ENCODE measurements at places on chromosomes 12 and 14.

GRCh38 chr14:74941676-74942097 lies 13.7 kb downstream of the PGF start:
- DNase-seq = no peak

- DNase-seq = no peak
Measured at GRCh38 chr14:103699901-103700752, 15.1 kb downstream of the XRCC3 start.

DNA sequence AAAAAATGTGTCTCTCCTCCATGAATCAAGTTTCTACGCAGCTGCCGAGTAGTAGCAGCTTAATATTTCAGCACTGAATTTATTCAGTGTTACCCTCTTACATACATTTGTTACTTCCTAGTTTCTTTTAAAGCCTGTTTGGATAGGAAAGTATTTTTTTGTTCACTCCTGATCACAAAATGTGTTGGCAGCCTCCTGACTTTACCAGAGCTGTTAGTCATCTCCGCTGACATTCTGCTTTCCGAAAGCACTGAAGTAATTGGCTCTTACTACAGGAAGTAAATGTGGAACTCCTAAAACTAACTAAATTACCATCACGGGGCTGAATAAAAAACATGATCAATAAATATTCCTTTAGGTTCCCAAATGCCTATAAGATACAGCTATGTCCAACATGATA lies 225.5 kb downstream of the EPS8 start:
- DNase-seq = no peak

DNA sequence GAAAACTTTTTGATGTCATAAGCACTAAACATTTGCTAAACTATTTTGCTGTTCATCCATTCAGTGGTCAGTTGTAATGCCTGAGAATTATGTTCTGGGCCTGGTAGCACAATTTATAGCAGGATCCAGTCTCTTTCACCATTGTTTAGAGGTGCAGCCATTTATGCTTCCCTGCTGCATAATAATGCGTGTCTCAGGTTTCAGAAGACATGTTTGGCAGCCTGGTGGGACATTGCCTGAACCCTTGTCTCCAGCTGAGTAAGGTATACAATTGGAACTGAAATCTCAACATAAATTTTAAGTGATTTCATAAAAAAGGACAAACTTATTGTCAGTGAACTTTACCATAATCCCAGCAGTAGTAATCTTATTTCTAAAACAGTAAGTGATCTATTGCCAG lies 94.8 kb downstream of the POLR3B start:
- DNase-seq = no peak

- no peak for DNase-seq
Measured at GRCh38 chr12:11758087-11758486, 108.6 kb downstream of the ETV6 start.

DNA sequence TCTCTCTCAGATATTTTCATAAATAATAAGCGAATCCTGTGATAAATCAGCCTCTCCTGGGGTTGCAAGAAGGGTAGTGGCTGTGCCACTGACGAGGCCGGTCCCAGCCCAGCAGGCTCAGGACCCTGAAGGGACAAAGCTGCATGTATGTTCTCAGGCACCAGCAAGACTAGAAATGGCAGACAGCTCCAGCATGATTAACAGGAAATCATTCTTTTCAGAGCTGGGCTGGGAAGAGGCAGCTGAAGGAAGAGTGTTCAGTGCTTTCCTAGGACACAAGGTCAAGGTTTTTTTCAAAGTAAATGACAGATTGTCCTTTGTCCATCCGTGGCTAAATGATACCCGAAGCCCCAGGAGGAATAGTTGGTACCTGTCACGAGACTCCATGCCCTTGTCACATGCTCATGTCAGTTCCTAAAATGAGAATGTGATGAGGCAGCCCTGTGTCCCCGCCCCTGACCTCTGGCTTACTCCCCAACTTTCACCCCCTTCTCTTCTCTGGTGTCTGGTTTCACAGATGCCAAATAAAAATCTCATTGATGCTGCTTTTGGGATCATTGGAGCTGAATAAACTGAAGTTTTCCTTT lies 65.1 kb downstream of the PPP1R36 start:
- DNase-seq = no peak

- peak; percentile 23 for DNase-seq
Measured at GRCh38 chr12:111685322-111685810, 390 bp downstream of the BRAP start.

DNA sequence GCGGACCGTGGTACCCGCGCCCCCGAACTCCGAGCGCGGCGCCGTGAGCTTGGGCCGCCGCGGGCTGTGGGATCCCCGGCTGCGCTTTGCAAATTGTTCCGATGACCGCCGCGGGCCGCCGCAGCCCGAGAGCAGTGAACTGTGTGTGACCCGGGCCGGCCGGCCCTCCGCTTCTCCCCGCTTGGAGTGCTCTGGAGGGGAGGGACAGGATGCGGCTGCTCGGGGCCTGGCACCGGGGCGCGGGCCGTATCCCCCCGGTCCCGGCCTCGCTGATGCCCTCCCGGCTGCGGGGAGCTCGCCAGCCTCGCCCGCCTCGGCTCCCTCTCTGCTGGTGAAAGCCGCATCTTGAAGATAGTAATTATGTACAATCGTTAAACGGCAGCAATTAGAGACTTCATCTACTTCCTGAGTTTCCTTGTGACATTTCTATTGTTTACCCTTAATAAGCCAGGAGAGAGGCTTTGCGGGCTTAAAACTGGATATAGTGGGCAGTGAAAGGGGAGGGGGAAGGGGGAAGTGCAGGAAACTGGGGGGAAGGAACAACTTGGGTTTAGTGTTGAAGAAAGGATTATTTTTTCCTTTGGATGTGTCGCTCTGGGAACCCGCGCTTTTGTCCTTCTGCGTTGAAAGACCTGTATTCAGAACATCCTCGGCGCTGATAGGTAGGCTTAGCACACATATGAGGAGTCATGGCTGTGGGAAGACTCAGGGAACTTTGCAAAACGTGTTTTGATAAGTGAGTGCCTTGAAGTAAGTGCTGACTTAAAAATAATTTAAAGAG lies 1.2 kb downstream of the PELI2 start:
- DNase-seq = peak; percentile 21

DNA sequence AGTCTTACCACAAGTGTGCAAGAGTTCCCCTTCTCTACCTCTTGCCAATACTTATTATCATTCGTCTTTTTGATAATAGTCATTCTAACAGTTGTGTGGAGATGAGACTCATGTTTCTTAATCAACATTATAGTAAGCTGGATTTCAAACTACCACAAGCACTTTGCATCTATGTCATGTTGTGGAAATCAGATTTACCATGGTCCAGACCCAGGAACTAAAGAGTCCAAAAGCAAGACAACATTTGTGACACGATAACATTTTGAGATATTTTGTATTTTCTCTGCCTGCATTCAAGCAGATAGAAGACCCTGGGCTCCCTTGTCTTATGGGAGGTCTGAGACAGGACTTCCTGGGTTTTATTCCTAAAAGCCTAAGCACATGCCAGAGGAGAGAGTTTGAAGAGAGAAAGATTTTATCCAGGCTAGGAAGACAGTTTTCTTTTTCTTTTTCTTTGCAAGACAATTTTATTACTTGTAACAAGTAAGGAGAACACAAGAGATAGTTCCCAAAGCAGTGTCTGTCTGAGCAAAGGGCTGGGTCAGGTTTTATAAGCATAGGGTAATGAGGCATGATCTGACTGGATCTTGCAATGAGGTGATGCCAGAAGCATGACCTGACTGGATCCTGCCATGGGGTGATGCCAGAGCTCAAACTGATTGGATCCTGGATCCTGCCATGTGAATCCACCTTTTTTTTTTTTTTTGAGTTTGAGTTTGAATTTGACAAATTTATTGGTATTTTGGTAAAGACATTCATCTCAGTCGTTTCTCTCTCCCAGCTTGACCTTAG lies 180.5 kb upstream of the HMGA2 start:
- DNase-seq = no peak

GRCh38 chr14:88034076-88034475 lies 29.1 kb downstream of the GPR65 start:
- DNase-seq = no peak

DNA sequence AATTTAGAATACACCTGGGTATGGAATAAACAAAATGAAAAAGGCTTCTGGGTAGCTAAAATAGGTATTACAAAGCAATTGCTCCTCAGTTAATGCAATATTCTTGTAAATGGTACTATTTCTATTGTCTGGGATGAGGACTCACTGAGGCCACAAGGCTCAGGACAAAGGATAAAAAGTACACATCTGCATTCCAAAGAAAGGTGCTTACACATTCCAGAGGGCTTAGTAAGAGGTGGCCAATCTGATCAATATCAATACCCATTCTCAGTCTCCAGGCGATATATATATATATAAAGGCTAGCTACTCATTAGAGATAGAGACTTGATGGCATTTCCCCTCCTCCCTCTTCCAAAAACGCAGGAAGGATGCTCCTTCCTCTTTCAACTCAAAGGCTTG lies 43.8 kb downstream of the ATXN7L3B start:
- DNase-seq = no peak

DNA sequence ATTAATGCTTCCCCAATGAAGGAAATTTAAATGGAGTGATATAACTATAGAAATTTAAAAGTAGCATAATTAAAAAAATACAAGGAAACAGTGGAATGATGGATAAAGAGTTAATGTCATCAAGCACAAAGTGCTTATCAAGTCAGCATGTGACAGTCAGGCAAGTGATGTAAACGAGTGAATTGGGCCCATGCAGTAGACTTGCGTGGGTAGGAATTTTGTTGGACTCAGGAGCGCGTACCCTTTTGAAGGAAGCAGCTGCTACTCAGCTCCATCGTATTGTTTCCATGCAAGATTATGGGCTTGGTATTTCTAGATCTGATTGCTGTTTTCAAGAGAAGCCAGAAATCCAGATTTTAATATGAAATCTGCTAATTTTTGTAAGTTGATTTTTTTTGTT lies 4.4 kb upstream of the DYRK4 start:
- no peak for DNase-seq

DNA sequence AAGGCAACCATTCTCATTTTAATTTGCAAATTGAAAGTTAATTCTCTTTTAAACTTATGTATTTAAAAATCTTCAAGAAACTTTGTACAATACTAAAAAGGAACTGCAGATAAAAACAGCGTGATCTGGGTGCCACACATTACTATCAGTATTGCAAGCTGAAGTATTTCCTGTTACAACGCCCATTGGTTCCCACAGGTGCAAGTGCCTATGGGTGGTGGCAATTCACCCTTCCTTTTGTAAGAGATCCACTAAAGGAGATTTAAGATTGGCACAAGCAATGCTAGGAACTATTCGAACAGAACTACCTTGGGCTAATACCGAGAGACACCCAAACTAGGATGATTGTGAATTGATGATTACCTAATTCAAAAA lies 13.2 kb downstream of the TAOK3 start:
- no peak for DNase-seq

GRCh38 chr12:121992059-121992879 lies 29.4 kb upstream of the BCL7A start:
- DNase-seq = no peak

GRCh38 chr14:30648471-30648870 lies 26.4 kb downstream of the SCFD1 start:
- no peak for DNase-seq

- DNase-seq = no peak
Measured at GRCh38 chr14:40232302-40232701, 800.1 kb upstream of the FBXO33 start.

GRCh38 chr14:92670643-92671366 lies 77.6 kb downstream of the LGMN start:
- no peak for DNase-seq

- DNase-seq = peak; percentile 16
Measured at GRCh38 chr12:45130881-45131281, 80.0 kb upstream of the DBX2 start.

DNA sequence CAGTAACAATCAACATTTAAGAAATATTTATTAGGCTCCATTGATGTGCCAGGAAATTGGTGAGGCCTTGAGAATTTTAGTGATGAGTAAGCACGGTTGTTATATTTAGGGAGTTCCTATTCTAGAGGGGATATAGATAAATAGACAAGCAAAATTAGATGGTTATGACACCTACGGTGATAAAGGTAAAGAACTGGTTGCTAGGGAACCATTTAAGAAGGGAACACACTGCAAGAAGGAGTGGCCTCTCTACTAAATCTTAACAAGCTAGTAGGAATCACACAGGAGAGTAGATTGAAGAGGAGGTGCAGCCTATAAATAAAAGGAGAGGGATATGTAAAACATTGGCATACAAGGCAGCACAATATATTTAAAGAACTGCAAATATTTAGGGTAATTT lies 155.2 kb downstream of the LRIG3 start:
- DNase-seq = no peak

DNA sequence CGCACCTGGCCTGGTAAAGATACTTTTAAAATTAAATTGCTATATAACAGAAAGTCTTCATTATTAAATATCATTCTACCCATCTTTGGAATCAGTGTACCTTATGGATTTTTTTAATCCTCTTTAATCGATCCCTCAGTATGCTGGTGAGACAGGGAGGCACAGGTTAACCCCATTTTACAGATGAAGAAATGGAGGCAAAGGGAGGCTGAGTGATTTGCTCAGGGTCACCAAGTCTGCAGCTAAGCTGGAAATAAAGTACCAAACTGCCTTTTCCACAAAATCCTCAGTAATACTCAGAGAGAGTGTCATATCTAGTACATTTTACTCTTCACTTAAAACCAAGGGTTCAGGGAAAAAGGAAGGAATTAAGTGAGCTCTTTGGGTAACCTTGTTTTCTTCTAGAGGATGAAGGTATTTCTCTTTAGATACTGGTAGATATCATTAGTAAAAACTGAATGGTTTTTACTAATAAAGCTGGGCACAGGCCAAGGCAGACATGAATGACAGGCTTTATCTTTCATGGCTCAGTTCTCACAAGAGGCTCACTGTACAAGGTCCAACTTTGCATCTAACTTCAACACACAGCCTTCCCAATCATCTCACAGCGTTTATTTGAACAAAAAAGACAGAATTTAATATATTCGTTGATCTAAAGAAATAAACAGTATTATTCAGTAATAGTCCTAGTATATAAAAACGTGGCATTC lies 35.3 kb upstream of the TTC7B start:
- no peak for DNase-seq

- no peak for DNase-seq
Measured at GRCh38 chr12:32467959-32468863, 68.9 kb downstream of the FGD4 start.

GRCh38 chr12:95343461-95344230 lies 126.0 kb downstream of the VEZT start:
- DNase-seq = no peak

DNA sequence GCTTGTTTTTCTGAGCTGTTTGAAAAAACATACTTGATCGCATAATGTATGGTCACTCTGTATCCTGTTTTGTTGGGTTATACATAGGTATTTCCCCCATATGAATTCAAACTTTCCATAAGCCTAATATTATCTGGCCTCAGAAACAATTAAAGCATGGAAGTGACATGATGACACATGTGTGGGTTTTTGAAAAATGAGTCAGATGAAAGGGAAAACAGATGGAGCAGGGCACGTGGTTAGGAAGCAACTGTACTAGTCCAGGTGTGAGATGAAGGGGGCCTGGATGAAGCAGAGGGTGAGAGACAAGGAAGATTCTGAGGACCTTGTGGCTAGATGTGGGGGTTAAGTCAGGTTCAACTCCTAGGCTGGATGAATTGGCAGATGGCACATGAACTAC lies 92.7 kb upstream of the DNM1L start:
- DNase-seq = no peak

All from HuH-7.5 (cell line).